ENCODE measurements at places on chromosomes 3 and 15.

DNA sequence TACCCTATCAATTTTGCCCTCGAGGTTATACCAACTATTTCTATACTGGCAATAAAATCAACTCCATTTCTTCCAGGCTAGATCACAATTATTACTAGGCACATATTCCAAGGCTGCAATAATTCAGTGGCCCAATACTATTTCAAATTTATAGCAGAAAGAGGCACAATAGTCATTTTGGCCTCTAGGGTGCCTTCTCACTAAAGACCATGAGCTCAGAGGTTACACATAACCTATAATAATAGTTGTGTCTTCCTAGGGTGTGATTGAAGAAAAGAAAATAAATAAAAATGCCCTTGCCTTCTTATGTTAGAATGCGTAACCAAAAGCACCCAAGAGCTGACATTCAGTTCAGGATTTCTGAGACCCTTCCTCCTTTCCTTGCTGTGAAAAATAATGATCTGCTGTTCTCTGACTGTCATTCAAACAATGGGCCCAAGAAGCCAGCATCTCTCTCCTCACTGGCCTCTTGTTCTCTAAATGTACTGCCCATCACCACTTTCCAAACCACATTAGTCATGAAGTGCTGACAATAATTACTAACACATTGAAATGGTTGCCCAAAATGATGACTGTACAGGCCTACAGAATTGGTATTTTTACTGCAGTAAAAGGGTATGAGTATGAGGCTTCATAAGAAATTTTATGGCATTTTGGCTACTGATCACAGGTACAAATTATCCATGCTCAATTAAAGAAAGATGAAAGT lies 244.8 kb downstream of the LRRN1 start:
- no peak for DNase-seq

- no peak for DNase-seq
Observed at GRCh38 chr3:77240072-77240650, 200.3 kb downstream of the ROBO2 start.

GRCh38 chr3:56101576-56101975 lies 366.7 kb downstream of the ERC2 start:
- no peak for DNase-seq

GRCh38 chr3:99663977-99664376 lies 25.6 kb downstream of the COL8A1 start:
- DNase-seq, result no peak

GRCh38 chr3:187227658-187228258 lies 30.5 kb downstream of the RTP1 start:
- no peak for DNase-seq

- no peak for DNase-seq
Observed at GRCh38 chr3:71872256-71872655, 87.3 kb upstream of the PROK2 start.

GRCh38 chr15:66481107-66481856 lies 16.3 kb downstream of the SNAPC5 start:
- DNase-seq, result no peak

DNA sequence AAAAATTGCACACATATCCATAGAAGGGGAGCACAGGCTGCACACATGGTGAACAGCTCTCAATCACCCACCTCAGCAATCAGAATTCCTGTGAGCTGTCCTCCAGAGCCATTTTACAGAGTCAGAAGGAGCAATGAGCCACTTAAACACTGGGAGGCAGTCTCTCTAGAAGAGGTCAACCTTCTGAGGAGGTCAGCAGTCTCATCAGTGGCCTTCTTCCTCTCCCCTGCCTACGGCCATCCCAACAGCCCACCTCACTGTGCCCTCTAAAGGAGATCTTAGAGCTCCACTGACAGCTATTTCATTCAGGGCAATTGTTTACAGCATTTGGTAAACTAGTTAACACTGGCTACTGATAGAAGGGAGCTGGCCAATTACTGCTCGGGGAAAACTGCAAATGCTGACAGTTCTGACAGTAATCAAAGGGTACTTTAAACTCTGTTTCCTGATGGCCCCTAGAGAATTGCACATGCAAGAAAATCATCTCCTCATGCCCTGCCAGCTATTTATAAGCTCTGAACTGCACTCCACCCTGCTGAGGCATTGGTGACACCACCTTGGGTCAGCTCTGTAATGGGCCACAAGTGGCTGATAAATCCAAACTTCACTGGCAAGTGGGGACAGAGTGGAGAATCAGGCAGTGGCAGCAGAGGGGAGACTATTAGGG lies 42.1 kb upstream of the TSPAN3 start:
- DNase-seq, result no peak

- DNase-seq, result no peak
Observed at GRCh38 chr3:64625381-64625780, 62.4 kb downstream of the ADAMTS9 start.

- no peak for DNase-seq
Observed at GRCh38 chr15:39817892-39818291, 35.3 kb upstream of the FSIP1 start.

GRCh38 chr3:134369861-134370596 lies 4.2 kb downstream of the AMOTL2 start:
- DNase-seq, result no peak

DNA sequence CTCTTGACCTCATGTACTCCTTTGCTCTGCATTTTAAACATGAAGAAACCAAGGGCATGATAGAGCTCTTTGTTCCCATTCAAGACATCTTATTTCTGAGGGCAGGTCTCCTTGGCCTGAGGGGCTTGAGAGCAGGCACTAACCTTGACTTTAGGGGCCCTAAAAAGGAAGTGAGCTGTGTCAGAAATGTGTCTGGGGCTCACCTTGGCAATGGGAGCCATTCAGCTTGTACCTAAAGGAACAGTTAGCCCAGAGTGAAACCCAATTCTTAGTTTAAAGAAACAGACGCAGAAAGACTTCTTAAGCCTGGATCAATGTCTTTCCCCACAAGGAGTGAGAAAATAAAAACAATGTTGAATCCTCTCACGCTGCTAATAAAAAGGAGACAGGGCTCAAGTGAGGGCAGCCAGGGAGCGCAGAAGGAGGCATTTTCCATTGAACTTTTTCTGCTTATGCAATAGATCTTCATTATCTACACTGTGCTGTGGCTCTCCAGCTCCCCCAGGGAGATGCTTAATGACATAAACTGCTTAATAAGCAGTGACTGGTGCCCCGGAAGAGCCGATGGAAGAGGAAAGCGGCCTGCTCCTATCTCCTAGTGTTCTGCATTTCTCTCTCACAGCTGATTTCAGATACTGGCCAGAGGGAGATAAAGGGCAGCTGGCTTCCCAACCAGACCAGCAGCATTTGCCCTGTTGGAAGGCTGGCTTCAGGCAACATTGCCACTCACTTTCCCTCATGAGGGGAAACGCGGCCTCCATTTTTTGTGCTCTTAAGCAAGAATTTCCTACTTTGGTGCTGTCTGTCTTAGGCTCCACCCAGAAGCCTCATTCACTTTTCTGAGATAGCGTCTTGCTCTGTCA lies 152.0 kb downstream of the OPA1 start:
- no peak for DNase-seq

- DNase-seq, result no peak
Observed at GRCh38 chr3:189410522-189410921, 220.7 kb upstream of the TP63 start.

DNA sequence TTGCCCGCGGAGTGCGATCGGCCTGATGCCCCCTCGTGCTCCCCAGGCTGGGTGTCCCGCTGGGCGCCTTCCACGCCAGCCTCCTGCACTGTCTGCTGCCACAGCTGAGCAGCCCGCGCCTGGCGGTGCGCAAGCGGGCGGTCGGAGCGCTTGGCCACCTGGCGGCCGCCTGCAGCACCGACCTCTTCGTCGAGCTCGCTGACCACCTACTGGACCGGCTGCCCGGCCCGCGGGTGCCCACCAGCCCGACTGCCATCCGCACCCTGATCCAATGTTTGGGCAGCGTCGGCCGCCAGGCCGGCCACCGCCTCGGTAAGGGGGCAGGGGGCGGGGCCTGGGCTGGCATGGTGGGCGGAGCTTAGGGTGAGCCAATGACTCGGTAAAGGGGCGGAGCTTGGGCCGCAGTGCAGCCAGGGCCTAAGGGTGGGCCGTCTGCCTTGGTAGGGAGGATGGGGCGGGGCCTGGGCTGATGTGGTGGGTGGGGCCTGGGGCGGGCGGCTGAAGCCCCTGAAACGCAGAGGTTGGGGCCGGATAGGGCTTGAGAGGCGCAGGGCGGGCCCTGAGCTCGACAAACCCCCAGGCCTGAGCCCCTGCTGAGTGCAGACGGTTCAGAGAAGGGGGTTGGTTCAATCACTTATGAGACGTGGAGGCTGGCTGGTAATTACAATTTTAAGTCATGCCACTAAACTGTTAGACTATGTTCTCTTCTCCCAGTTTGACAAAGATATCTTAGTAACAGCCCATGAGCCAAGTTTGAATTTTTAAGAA lies 13.7 kb downstream of the CAND2 start:
- DNase-seq, result peak; percentile 68

- no peak for DNase-seq
Observed at GRCh38 chr15:39789736-39790135, 7.1 kb upstream of the FSIP1 start.

GRCh38 chr3:118970819-118971218 lies 63.8 kb downstream of the IGSF11 start:
- DNase-seq, result no peak

- no peak for DNase-seq
Observed at GRCh38 chr15:40782609-40783227, 12.9 kb downstream of the C15orf62 start.

GRCh38 chr3:55286693-55287092 lies 200.4 kb downstream of the WNT5A start:
- no peak for DNase-seq

DNA sequence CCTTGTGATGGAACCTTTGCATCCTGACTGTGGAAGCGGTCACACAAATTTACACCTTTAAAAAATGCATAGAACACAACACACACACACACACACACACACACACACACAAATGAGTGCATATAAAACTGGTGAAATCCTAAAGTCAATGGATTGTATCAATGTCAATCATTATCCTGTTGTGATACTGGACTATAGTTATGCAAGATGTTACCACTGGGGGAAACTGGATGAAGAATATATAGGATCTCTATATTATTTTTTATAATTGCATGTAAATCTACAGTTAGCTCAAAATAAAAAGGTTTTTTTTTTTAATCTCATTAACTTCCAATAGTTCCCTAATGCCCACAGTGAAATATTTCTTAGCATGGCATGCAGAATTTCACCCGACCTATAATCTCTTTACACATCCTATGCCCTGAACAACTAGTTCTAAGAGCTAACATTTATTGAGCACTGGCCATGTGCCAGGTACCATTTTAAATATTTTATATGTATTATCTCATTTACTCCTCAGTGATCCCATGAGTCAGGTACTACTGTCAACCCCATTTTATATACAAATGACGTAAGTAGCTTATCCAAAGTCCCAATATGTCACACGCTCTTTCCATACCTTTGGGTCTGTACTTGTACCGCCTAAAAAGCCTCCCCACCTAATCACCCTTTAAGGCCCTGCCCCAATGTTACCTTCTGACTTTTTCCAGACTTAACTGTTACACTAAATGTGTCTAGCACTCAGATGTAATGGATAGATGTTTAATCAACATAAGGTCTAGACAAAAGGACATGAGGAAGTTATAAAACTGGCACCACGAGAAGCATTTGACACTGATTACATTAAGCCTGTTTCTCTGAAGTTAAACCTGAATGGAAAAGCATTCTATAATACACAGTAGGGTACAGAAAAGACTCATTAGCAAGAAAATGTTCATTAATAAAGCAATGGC lies 5.5 kb downstream of the ABCC5 start:
- DNase-seq, result no peak

DNA sequence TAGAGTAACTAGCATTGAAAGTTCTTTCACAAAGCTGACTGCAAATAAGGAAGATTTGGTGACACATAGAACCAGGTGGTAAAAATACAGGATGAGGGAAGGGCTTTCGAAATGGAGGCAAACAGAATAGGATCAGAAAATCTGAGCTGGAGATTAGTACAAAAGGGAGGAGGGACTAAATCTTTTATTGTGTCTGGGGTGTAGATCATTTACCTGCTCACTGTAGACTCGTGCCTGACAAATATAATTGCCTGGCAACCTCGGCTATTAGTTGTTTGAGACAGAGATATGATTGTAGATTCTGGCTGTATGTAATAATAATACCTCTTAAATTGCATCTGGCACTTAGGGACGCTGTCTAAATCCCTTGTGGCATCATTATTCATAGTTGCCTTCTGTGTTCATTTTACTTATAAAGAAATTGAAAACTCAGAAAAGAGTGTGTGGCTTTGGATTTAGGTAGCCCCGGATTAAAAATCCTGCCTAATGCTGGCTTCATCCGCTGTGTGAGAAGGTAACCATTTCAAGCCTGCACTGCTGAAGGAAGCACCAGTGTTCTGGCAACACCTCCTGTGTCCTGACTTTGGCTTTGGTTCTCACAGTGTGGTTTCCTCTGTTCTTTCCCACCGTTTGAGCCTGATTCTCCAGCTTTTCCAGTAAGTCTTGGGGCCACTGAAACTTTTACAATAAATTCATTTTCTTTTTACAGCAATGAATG lies 25.0 kb upstream of the GPR160 start:
- DNase-seq, result no peak

DNA sequence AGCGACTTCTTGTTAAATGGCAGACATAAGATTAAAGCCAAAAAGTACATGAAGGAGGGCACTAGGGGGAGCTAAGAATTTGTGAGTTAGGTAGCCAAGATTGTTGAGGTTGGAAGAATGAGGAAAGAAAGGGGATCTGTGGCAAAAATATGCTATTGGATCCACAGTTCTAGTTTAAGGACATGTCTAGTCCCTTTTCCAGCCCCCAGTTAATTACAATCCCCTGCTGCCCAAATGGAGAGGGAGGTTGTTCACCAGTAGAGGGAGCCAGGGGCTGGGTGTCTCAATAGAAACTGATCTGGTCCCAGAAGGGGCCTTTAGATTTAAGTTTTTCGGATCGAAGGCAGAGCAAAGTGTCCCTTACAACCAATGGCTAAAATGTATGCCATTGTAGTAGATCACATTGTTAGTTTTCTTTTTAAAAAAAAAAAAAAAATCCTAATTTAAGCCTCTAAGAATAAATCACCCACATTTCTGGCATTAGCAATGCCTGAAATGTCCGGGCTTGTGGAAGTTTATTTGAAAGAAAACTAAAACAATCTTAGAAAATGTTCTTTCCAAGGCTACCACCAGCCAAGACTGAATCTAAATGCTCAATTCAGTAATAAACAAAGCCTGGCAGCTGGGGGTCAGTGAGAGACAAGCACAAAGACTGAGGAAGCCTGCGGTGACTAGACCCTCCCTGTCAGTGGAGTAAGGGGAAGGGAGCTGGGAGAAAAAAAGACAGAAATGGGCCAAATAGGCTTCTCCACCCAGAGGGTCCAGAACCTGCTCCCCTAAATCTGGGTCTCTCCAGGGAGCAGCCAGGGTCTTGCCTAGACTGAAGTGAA lies 7.1 kb downstream of the COL8A1 start:
- DNase-seq, result no peak

GRCh38 chr3:124791142-124791541 lies 60.9 kb downstream of the UMPS start:
- no peak for DNase-seq

Measured in esophagus squamous epithelium (tissue), 5 donors.